ENCODE measurements at places on chromosomes 4 and X.
A peak's percentile ranks its signal among the peaks of the same experiment; 100 is the strongest.

DNA sequence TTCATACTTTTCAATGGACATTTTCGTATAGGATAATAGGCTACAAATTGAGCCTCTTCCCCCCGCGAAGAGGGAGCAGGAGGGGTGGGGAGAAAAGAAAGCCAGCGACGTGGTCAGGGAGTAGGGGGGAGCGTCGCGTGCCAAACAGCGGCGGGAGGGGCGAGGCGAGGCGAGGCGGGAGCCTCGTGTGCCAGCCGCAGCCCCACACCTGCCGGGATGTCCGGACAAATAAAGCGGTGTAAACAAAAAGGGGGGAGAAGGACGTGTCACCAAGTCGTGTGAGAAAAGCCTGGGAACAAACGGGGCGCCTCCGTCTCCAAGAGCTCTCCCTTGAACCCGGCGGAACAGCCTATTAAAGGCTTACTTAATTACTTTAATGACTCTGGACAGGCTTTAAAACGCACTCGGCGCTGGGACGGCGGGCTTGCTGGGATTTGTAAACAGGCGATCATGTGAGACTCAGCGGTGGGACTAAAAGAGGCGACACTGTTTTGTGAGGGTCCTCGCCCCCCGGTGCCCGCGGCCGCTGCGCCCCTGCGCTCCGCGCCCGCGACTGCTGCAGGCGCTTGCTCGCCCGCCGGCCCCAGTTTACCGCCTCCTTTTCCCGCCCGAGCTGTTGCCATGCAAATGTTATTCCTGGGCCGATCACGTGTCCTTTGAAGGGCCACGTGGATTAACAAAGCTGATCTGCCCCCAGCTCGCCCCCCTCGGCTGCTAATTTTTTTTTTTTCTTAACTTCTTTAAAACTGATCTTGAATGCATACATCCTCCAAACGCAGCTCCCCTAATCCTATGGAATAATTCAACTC, at the start of gene HELT:
TSS of gene HELT (plus strand) at position 527 of the 809 bp plus-strand sequence. CDS start 439 bp downstream, outside the sequence.
- peak; percentile 61 for DNase-seq

- peak; percentile 68 for DNase-seq
Measured at GRCh38 chr4:112511093-112511802, 4.7 kb downstream of the NEUROG2 start.

GRCh38 chrX:148649145-148649795, 148.9 kb downstream of the AFF2 start:
- DNase-seq: no peak

- peak; percentile 56 for DNase-seq
Measured at GRCh38 chr4:101191302-101192098, 155.8 kb downstream of the PPP3CA start.

DNA sequence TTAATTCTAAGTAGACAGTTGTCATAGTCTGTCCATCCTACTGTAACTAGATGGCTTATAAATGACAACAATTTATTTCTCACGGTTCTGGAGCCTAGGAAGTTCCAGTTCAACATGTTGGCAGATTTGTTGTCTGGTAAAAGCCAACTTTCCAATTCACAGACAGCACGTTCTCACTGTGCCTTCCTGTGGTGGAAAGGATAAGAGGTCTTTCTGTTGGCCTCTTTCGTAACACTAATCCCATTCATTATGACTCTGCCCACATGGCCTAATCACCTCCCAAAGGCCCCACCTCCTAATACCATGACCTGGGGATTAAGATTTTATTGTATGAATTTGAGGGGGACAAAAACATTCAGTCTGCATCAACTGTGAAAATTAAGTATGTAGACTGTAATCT, 83.2 kb downstream of the GALNTL6 start:
- DNase-seq: peak; percentile 73

- peak; percentile 57 for DNase-seq
Measured at GRCh38 chrX:6021316-6022091, 207.2 kb downstream of the NLGN4X start.

DNA sequence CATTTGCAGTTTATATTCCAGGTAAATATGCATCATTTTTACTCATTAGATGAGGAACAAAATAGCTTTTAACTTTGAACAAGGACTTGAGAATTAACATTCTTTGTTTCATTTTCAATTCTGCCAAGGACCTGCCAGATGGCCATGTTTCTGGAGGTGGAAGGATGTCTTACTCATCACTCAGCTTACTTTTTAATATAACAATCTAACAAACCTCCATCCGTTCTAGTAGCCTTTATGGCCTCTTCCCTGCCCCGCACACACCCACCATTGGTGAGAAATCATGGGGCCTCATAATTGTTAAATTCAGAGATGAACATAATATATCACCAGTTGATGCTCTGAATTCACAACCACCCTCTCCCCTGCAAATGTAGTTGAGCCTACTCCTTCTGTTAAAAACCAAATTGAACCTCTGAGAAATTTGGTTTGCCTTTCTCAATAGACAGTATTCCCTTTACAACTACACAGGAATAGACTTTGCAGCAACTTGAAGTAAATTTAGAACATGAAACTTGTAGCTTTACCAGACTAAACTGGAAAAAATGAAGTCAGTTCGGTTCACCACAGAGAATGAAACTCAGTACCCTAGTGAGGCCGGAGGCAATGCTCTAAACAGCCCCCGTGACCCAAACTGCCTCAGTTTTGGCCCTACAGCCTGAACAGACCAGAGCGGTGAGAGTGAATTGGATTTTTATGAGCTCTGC, 50.1 kb upstream of the ACSL4 start:
- no peak for DNase-seq

DNA sequence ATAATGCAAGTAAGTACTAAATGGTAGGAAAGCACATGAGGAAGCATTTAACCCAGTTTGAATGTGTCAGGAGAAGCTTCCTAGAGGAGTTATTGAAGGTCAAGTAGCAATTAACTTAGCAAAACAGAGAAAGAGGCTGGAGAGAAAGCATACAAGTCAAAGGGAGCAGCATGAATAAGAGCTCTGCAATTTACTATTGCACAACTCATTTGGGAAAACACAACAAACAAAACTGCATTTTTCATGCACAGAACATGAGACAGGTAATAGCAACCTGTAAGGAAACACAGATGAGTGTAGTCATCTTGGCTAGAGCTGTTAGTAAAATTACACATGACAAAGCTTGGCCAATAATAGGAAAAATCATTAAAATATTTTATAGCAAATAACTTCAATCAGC, 538.1 kb downstream of the PPP4R3C start:
- DNase-seq: no peak

DNA sequence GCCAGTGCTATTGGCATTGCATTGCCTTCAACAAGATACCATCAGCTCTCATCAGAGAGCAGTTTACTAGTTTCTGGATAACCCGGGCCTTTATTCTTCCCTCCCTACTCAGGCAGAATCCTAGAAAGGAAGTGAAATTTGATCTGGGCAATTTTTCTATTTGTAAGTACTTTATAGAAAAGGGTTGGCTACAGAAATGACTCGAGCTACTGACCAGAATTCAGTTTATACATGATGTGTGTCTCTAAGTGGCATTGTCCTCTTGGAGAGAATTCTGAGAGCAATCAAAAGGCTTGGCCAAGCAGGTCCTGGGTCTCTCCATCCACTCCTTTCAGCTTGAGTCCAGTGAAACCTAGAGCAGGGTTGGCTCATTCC, 192.7 kb upstream of the LEF1 start:
- DNase-seq: no peak

DNA sequence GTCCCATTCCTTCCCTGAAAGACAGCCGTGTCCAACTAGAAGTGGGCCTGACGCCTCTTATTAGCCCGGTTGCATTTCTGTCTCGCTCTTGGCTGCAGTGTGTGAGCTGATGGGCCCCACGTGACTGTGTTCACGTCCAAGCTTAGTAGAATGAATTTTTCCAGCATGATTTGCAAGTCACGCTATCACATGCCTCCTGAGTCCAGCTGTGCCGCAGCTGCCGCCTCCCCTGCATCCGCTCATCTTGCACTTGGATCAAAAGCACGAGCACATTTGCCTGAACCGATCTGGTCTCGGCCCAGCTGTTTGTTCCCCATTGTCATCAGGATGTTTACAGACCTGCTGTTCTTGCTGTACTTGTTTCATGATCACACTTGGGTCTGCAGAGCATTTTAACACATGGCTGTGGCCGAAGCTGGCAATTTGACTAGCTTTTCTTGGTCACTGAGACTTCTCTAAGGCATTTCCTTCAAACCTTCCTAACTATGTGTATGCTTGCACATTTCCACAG, 126.5 kb downstream of the KIT start:
- no peak for DNase-seq

GRCh38 chr4:111952688-111953087, 192.6 kb upstream of the FAM241A start:
- DNase-seq: no peak

DNA sequence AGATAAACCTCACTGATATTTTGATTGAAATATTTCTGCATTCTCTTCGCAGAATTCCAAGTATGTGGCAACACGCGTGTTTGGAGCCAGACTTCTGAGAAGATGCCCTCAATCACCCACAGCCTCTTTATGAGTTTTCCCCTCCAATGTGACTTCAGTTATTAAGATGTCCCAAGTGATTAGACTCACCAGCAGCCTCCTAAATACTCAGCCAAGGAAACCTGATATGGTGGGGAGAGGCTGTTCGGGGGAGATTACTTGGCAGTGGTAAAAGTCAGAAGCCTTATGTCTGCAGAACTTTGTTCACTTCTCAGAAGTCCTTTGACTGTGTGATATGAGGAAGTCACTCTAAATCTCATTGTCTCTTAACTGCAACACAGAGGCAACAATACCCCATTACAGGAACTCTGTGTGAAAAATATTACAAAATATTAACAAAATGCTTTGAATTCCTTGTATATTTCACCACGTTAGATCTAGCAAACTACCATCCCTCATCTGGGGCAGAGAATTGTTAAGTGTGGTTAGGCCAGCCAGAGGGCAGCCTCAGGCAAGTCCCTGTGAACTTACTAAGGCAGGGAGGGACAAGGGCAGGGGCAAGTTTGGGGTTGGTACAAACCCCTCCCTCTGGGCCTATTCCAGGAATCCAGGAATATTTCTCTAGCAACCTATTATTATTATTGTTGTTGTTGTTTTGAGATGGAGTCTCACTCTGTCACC, 151.4 kb upstream of the USP9X start:
- peak; percentile 3 for DNase-seq
